Left lobe of liver (tissue), 2 donors: ENCODE measurements at places on chromosomes 4 and X.
A peak's percentile ranks its signal among the peaks of the same experiment; 100 is the strongest.

DNA sequence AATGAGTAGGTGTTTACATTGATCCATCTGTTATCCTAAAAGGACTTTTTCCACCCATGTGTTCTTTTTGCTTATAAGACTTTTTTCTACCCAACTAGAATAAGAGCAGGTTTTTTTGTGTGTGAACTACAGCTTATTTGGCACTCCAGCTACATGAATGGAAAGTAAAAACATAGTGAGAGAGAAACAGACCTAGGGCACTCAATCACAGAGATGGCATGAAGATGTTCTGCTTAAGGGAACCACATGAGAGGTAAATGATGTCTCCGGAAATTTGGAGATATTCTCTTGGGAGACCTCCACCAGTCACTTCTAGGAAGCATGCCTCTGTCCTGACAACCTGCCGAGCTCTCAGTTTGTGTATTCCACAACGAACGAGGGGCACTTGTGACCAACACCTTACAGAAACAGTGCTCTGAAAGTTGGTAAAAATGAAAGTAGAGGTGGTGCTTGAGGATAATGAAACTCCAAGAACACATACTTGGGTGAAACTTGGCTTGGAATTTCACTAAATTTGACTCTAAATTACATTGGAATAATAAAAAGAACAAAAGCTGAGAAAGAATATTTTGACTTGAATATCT lies 788.4 kb upstream of the GALNTL6 start:
- DNase-seq = no peak

DNA sequence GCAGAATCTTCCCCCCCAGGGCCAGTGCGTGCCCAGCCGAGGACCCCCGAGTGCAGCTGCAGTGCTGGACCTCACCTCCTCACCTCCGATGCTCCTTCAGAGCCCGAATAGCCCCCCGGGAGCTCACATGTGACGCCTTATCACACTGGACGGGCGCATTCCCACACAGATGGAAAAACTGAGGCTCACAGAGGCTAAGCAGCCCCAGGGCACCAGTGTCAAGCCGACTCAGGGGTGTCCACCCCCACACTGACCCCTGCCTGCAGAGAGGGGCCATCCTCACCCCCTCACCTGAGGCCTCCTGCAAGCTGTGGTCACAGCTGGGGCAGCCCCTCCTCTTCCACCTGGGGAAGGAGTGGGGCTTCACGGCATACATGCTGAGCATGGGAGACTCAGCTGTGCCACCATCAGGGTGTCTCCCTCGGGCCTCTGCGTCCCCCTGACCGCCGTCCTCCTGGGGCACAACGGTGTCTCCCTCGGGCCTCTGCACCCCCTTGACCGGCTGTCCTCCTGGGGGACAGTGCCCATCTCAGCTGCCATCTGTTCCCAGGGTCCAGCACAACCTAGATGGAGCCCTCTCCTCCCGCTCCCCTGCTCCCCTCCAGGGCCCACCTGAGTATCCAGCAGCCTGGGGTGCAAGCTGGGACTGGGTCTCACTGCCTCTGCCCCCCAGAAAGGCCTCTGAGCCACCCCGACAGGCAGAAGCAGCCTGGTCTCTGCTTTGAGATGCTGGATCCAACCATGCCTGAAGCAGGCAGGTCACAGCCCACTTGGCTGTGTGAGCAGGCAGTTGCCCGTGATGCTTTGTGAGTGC lies 85.3 kb upstream of the NKX1-1 start:
- DNase-seq = no peak

- DNase-seq = no peak
Observed at GRCh38 chrX:154748712-154749339, 2.1 kb downstream of the GAB3 start.

DNA sequence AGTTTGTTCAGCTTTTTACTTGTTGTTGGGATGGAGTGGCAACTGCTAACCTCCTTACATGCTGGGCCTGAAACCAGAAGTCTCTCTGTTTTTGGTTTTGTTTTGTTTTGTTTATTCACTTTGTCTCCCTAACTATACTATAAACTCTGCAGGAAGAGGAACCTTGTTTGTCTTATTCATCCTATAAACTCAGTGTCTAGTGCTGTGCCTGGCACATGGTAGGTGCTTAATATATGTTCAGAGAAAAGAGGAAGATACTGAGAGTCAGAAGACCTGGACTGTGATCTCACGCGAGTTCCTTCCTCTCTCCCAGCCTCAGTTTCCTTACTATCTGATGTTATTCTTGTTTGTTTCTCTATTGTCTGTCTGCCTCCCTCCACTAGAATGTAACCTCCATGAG lies 71.3 kb downstream of the PRPS1 start:
- DNase-seq = no peak

DNA sequence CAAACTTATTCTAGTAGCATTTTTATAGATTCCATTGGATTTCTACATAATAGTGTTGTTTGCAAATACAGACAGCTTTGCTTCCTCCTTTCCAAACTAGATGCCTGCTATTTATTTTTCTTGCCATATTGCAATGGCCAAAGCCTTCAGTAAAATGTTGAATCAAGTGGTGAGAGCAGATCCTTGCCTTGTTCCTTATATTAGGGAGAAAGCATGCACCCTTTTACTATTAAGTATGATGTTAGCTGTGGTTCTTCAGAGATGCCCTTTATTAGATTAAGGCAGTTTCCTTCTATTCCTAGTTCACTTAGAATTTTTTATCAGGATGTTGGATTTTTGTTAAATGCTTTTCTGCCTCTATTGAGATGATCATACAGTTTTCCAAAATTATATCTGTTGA lies 233.7 kb downstream of the CBR4 start:
- DNase-seq = no peak

- DNase-seq = no peak
Observed at GRCh38 chr4:93730760-93731159, 97.8 kb upstream of the ATOH1 start.

- no peak for DNase-seq
Observed at GRCh38 chr4:143514901-143515300, 1.4 kb downstream of the SMARCA5 start.

- no peak for DNase-seq
Observed at GRCh38 chr4:100168521-100168920, 21.7 kb downstream of the DDIT4L start.

DNA sequence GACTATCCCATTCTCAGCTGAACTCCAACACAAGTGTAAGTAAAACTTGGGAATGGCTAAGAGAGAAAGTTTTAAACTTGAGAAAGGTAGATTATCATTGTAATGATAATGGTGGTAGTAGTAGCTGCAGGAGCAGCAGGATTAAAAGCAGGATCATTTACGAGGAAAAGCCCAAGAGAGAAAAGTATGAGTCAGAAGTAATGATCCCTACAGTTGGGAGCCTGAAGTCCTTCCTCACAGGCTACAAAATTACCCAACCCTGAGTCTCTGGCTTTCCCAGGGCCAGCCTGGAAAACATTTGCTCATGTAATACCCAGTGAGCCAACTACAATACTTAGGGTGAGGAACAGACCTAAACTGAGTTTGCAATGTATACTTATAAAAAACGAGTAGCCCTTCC lies 4.4 kb upstream of the PRDM8 start:
- DNase-seq = no peak

DNA sequence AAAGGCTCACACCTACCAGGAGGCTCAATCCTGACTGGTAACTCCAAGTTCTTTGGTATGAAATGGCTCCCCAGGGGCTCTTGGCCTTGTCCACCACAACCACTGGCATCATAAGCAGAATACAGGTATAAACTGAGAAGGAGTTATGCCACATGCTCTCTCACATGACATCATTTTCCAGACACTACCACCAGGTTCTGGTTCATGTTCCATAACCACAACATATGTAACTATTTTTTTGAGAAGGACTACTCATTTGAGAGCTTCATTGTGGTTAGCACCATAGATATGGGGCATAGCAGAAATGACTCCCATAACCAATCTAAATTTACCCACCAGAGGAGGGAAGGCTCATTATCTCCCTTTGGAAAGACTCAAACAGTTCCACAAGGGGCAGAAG lies 19.6 kb downstream of the PRDM5 start:
- DNase-seq = no peak

DNA sequence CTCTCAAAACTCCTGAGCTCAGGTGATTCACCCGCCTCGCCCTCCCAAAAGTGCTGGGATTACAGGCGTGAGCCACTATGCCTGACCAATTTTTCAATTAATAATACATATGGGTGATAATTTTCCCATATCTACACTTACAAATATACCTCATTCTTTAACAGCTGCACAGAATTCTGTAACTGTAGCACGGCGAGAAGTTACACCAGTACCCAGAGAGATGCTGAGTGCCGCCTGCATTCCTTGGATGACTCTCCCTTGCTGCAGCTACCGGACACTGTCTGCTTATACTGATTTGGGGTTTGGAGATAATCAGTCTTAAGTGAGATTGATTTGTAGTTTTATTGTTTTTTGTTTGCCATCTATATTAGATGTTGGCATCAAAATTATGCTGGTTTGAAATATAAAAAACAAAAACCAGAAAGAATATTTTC lies 5.8 kb downstream of the TIFA start:
- DNase-seq = no peak

DNA sequence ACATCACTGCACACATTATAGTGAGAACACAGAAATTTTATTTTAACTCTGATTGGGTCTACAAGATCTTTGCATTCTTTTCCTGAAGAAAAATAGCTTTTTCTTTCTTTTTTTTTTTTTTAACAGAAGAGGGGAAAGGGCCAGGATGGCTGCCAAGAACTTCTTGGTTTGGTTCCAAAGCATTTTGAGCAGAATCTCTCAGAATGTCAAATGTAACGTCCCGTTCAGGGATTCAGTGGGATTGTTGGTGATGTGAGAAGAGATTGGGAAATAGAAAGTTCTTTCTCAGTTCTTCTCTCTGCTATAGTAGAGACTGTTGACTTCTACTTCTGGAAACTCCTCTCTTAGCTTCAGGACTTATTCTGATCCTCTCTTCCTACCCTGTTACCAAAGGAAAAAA lies 70.9 kb upstream of the CBR4 start:
- DNase-seq = no peak

- no peak for DNase-seq
Observed at GRCh38 chr4:130368668-130369067, 1272.7 kb downstream of the C4orf33 start.

DNA sequence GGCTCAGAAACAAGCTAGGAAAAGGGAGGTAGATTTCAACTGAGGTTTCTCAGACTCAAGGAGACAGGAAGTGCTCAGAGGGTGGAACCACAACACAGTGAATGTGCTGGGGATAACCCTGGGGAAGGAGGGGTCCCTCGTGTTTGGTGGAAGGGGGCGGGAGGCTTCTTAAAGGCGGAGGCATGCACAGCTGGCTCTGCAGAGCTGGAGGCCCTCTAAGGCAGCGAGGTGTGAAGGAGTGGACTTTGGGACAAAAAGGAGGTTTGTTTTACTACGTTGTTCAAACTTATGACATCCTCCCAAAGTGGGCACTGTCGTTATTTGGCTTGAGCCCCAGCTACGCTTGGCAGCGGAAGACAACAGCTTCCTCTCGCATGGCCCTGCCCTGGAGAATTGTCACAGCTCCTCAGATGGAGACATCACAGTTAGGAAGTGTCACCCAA lies 21.7 kb upstream of the MTM1 start:
- DNase-seq = peak; percentile 71

- DNase-seq = peak; percentile 95
Observed at GRCh38 chr4:81565142-81565870, 93.6 kb upstream of the RASGEF1B start.

DNA sequence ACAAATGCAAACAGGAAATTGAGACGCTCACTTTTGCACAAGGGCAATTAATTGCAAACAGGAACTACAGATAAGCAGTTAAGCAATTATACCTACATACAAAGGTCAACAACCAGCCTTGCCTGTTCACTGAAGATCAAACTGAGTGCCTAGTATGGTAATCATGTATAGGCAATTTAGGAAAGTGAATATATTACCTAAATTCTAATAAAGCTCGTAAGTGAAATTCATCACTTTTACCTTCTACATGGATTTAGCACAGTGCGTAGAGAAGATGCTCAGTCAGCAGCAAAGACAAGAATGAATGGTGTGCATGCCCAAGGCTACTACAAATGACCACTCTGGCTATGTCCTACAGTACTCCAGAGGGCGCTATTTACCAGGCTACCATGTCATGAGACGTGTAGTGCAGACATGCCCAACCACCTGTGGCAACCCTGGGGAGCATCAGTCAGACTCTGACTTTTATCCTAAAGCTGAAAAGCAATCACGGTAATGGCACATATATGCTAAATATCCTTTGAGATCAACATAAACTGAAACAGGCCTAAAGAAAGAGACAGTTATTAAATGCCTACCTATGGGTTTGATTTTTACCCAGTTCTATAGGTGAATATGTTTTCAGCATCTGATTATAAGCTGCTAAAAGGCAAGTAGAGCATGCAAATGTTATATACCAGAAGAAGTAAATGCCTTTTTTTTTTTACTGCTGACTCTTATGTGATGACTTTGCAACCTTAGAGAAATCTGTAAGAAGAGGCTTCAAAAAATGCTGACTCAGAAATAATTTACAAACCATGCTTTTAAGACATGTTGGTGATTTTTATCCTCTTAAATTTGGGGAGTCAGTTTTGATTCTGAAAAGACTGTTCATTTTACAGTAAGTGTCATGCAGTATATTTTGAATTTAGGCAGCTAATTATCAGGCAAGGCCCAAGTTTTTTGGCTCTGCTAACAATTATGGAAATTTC lies 178.0 kb downstream of the PPP3CA start:
- DNase-seq = peak; percentile 73

GRCh38 chrX:72125331-72126047 lies 6.2 kb downstream of the RTL5 start:
- no peak for DNase-seq

DNA sequence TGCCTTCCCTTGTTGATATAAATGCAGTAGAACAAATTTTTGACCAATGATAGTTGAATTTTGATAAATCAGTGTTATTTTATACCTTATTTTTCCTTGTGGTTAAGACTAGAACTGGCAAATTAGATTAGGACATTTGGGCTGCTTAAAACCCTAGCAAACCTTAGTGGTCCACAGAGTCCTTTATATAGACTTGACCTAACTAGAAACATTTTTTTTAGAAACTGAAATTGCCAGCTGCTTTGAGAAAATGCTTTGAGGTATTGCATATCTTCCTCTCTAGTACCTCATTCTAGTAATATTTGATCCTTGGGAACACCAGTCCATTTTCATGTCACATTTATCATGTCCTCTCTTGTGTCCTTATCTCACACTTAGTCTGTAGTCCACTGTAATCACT lies 580.3 kb downstream of the FSTL5 start:
- no peak for DNase-seq

DNA sequence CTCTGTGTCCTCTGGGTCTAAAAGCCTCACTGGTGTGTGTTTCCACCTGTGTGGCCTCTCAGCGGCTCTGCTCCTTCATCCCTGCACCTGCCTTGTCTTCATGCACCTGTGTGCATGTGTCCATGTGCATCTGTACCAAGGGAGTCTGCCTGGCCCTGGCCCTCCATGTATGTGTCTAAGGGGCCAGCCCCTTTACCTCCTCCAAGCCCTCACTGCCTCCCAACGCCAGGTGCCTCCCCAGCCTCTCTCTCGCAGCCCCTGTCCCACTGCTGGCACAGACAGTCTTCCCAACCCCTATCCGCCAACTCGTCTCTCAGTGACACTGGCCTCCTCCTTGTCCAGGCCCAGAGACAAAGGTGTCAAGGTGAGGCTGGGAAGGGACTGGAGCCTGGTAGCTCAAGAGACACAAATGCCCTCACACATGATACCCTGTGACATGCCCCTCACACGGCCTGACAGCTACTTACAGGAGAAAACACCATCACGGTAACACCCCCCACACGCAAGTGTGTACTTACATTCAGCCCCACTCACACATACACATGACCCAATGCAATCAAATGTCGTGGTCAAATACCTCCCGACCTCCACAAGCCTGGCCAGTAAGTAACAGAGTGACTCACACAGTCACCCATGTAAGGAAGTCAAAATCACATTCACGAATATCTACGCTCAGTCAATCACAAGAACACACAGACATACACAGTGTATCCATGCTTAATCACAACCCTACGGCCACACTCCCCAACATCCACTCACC lies 11.4 kb downstream of the L1CAM start:
- no peak for DNase-seq
